ENCODE measurements at places on chromosomes 2 and 18.

GRCh38 chr2:69464575-69464974, 27.3 kb upstream of the NFU1 start:
- no peak for DNase-seq

GRCh38 chr2:105972246-105972645, 221.9 kb downstream of the UXS1 start:
- no peak for DNase-seq

GRCh38 chr18:76406791-76407190, 88.3 kb downstream of the ZNF516 start:
- no peak for DNase-seq

DNA sequence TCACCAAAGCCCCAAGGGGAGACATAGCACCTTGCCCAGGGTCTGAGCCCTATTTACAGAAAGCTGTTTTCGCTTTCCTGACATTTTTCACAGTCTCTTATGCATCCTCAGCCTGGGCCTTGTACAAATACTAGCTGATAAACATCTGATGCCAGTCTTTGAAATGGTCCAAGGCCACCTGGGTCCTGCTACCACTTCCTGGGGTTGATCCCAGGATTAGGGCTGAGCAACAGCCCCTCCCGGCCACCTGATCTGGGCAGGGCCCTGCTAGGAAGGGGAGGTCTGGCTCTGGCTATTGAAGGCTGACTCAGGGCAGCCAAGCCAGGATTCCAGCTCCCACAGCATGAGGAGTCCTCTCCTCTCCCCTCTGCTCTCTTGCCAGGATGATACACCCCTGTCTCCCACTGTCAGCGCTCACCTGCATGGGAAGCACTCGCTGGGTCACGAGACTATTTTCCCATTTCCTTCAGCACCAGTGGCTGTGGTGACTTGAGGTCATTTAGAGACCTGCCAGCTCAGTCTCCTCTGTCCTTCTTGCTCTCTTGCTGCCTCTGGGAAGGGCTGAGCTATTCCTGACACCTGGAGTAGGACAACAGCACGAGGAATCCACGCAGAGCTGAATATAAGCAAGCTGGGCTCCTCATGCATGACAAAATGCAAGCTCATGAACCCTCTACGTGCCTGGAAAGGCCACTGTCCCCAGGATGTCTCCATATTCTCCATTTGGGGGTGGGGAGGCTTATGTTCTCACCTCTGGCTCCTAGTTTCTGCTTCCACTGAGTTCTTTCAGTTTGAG, 53.0 kb upstream of the LGALSL start:
- no peak for DNase-seq

- no peak for DNase-seq
Observed at GRCh38 chr2:71409611-71410010, 43.8 kb upstream of the DYSF start.

- no peak for DNase-seq
Observed at GRCh38 chr2:60873381-60873780, 8.0 kb upstream of the REL start.

DNA sequence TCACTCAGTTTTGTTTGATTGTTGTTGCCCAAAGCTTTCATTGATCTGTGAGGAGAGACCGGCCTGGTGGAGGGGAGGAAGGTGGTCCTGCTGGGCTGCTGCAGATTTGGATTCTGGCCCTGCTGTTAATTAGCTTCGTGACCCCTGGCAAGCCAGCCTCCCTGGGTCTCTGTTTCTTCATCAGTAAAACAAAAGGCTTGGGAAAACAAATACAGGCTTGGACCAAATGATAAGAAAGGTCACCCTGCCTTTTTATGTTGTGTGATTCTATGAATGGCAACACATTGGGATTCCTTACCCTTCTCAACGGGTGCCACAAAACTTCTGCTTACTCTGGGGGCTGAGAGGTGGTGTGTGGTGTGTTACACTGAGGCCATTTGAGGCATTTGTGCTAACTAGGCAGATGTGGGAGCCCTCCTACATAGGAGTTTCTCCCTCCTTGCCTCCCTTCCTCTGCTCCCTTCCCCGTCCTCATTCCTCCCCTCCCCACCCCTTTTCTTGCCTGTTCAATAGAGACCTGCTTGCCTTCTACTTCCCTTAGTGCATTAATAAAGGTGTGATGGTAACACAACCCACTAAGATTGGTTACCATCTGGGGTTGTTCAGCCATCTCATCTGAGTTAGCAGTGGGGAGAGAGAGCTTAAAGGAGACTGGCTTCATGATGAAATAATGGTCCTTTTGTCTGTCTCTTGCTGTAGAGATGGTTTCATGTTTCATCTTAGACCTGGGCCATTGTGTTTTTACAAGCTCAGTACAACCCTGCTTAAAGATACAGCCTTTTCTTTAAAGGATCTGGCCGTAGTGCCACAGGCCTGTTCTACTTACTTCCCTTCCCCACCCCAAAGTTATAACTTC, 96.2 kb downstream of the TANC1 start:
- no peak for DNase-seq

- no peak for DNase-seq
Observed at GRCh38 chr2:118372886-118373830, 284.9 kb downstream of the INSIG2 start.

DNA sequence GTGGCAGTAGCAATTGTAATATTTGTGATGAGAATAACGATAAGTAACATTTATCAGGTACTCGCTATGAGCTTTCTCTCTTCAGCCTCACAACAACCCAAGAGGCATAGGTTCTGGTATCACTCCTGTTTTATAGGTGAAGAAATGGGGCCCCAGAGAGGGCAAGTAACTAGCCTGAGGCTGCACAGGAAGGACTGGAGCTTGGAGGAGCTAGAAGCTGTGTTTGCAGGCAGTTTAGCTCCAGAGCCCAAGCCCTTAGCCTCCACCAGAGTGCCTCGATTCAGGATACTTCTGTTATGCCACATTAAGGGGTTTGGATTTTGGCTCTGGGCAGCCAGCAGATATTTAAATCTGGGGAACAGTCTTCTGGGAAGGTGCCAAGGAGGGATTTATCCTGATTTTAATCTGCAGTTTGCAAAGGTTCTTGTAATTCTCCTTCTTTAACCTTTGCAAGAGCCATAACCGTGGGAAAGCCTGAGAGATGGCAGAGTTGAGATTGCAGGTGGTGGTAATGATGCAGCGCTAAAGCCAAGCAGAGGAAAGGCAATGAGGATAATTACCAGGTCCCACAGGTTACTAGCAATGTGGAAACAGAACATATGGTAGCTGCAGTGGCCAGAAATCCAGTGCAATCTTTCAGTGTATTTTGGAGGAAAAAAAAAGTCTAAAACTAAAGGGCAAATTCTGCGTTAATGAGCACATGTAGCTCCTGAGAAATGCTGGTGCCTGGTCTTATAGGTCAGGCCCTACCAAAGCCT, 9.1 kb downstream of the MOCOS start:
- DNase-seq: no peak

DNA sequence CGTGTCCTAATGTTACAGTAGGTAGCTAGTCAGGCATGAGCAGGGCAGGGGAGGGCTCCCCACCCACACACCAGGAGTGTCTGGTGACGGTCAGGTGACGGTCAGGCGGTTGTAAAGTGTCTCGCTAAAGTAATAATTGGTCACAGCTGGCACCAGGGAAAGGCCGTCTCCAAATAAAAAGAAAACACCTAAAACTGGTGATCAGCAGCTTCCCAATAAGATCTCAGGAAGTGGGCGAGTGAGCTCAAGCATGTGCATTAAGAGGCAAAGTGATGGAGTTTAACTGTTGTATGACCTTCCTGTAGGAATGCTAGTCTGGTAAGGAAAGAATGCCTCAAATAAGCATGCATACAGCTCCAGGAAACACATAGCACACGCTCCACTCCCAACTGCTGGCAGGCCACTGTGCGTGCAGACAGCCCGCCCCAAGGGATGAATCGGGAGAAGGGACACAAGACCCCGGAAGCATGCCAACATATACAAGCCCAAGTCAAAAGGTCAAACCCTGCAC, 177.1 kb downstream of the RNF144A start:
- DNase-seq: no peak

All from CD4-positive, alpha-beta T cell treated with Interleukin-4 for 4 hours (primary cell).